ENCODE measurements at places on chromosomes 2 and 18.

DNA sequence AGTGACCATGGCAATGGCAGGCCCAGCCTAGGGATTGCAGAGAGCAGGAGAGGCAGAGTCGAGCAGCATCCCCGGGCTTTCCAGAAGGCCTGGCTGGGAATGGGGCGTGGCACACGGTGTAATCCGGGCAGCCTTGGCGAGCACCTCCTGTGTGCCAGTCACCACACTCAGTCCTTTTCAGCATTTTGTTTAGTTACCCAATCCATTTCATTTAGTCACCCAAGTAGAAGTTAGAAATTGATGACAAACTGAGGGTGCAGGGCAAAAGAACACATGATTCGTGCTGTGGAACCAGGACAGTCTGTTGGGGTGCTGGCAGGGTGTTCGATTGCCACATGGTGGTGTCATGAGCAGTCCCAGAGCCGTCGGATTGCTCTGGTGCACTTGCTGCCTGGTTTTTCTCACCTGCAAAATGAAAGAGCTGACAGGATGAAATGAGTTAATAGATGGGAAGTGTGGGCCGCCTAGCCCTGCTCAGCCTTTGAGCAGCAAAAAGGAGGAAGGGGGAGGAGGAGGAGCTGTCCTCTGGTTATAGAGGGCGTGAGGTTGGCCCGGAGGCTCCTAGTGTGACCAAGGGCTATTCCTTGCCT lies 299.4 kb downstream of the AGAP1 start:
- no peak for DNase-seq

DNA sequence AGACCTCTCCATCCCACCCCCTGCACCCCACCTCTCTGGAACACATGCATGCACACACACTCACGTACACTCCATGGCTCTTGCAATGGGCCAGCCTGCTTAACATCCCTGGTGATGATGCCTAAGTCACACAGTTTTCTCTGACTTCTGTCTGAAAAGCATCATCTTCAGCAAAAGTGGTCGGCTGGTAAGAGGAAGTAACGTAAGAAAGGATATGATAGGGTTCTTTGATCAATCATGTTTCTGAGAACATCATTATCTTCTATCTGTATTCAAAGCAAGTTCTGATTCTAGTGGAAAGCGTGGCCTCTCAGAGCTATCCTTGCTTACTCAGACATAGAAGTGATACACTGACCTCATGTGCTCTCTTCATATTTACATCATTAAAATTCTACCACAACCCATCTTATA lies 11.4 kb upstream of the NDUFV2 start:
- peak; percentile 78 for DNase-seq

DNA sequence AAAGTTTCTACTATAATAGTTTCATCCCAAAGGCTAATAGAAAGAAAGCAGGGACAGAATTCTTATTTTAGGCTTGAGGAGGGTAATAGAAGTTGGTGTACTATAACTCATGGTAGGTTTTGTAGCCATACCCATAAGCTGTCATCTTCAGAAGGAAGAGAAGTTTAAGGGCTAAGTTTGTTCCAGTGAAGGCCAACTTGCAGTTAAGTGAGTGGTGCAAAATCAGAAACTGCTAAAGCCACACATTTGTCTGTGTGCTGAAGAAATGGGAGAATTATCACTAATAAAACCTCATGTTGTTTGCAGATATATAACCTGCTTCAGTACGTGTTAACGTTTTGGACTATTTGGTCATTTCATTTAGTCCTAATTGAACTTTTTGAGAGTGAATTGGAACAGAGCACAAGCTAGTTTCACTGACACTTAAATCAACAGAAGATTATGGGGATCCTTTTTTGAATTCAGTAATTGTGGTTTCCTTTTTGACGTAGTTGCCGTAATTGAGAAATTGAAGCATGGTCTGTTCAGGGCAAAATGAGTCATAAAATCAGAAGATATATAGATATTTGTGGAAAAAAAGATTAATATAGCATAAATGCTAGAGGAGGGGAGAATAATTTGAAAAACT lies 69.1 kb downstream of the PHLPP1 start:
- peak; percentile 15 for DNase-seq

DNA sequence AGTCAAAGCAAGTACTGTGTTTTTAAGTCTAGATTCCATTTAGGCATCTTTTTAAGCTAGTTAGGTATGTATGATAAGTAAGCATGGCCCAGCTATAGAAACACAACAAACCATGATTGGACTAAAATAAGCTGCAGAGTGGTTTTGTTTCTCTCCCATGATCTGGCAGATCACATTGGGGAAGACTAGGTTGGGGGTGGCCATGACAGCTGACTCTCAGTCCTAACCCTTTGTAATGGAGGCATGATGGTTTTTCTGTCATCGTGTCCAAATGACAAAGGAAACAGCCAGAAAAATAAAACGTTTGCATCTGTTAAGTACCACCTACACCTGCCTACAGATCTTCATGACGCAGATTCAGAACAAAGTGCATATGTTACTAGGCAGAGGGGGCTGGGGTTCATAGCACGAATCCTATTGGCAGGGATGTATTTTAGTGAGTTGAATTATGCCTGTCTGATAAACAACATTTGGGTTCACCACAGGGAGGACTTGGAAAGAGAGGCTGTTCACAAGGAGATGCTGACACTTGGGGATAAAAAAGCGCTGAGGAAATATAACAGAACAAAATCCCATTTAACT lies 33.8 kb upstream of the GALNT5 start:
- no peak for DNase-seq

GRCh38 chr2:154291927-154292326 lies 406.6 kb upstream of the KCNJ3 start:
- DNase-seq: no peak

DNA sequence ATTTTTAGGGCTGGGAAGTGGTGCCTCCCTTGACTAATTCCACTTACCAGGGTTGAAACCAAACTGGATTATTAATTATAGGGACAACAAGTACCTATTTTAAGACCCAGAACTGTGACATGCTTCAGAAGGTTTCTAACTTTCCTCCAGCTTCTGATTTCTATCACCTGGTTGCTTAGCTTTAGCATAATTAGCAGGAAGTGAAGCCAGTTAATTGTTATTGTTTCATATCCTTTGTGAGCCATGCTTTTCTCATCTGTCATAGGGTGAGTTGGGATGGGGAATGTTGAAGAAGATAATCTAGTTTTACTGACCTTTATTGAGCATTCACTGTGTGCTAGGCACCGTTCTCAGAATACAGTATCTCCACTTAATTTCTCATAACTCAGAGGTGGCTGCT lies 3.2 kb downstream of the YPEL5 start:
- DNase-seq: no peak

DNA sequence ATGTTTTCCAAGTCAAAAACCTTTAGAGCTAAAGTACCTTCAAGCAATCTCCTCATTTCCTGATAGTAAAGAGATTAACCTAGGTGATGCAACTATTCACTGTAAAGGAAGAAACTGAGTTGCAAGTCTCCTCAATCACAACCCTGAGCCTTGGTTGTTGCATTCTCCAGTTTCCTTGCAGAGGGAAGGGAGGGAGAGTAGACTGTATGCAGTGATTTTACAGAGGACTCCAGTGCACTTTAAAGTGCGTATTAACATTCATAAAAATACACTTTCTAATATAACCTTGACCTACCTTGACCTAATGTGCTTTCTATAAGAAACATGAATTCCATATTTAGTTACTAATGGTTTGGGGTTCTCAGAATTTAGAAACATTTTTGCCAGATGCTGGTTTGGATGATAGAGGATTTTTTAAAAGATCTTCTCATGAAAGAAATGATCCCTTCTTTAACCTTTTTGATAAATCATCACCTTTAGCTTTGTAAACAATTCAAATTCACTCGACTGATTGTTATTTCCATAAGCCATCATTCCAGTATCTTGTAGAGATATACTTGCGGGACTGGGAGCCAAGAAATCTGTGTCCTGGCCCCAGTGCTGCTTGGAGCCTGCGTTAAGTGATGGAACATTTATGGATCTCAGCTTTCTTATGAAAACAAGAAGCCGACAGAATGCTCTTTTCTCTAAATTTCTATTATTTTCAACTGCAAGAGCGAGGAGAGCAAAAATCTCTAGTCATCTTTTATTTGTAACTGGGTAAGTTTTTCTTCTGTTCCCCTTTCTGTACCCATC lies 228.3 kb downstream of the ZNF521 start:
- DNase-seq: no peak

- no peak for DNase-seq
Observed at GRCh38 chr2:60500861-60501260, 52.6 kb downstream of the BCL11A start.

GRCh38 chr2:29273685-29274611 lies 158.7 kb downstream of the CLIP4 start:
- no peak for DNase-seq

DNA sequence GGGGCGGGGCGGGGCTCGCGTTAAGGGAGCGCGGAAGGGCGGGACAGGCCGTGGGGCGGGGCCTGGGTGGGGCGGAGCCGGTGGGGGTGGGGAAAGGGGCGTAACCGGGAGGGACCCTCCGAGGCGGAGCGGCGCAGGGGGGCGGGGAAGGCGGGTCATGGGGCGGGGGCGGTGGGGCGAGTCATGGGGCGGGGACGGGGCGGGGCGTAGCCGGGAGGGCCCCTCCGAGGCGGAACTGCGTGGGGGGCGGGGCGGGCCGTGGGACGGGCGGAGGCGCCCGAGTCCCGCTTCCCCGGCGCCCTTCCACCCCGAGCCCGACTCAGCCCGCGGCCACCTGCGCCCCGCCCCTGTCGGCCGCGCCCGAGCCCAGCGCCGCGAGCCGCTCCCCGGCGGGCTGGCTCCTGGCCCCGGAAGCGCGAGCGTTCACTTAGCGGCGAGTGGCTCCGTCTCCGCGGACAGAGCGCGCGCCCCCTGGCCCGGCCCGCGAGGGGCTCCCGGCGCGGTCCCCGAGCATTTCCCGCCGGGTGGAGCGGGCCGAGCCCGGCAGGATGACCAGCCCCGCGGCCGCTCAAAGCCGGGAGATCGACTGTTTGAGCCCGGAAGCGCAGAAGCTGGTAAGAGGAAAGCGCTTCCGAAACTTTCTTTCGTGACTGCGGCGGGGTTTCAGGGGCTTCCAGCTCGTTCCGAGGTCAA lies 64.7 kb downstream of the LRRFIP1 start:
- peak; percentile 95 for DNase-seq

GRCh38 chr2:29192526-29192925 lies 77.3 kb downstream of the CLIP4 start:
- no peak for DNase-seq

DNA sequence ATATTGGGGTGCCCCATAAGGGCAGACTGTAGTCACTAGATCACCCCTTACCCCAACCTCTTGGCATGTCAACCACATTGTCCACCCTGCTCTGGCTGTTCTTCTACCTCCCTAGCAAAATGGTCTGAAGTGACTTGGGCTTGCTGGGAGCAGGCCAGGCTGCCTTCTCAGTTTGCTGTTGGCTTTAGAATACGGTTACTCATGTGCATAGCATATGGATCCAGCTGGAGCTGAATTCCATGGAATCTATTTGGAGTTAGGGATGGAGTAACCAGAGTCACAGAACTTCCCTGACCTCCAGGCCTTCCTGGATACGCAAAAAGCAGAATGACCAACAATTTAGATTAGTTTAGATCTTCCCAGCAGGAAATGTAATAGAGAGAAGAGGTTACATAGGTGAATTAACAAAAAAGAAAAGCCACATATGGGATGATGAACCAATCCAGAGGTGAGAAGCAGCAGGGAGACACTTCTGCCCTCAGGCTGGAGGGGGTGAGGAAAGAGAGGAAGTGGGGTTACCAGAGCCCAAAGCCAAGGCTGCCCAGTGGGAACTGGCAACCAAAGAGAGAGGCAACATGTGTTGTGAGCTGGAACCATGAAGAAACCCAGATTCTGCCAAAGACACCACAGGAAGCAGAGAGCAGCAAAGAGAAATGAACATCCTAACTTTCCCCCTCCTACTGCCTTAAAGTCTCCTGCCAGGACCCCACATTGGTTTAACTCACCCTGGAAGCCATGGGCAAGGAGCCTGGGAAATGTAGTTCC lies 26.1 kb downstream of the PKDCC start:
- DNase-seq: no peak

DNA sequence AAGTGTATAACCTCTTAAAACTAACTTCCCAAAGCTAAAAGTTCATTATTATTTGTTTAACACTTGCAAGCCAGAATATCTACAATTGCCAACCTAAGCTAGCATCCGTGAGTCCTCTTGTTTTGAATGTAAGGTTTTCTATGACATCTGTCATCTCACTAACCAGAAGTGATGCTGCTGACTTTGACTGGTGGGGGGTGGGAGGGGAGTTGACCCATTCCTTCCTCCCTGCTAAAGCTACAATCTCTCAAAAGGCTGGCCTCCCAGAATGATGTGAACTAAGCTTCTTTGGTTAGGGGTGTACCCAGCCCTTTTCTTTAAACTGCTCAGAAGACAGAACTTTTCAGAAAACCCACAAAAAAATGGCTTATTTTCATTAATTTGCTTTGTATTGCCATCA lies 280.6 kb downstream of the ZEB2 start:
- DNase-seq: no peak

DNA sequence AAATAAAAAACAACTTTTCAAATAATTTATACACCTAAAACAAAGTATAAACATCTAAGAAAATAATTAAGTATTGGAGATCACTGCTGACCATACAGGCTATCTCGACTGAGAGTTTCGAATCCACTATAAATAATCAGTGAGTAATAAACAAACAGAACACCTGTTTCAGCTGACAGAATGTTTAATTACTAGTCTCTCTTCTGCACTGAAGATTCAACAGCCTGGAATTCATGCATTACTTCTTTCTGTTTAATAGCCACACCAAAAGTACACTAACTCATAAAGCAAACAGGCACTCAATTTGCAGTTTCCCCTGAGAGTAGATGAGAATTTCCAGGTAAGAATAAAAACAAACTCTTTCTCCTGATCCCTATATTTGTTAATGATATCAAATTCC lies 138.5 kb downstream of the RBMS1 start:
- no peak for DNase-seq

- no peak for DNase-seq
Observed at GRCh38 chr2:236887953-236888793, 197.5 kb upstream of the COPS8 start.

DNA sequence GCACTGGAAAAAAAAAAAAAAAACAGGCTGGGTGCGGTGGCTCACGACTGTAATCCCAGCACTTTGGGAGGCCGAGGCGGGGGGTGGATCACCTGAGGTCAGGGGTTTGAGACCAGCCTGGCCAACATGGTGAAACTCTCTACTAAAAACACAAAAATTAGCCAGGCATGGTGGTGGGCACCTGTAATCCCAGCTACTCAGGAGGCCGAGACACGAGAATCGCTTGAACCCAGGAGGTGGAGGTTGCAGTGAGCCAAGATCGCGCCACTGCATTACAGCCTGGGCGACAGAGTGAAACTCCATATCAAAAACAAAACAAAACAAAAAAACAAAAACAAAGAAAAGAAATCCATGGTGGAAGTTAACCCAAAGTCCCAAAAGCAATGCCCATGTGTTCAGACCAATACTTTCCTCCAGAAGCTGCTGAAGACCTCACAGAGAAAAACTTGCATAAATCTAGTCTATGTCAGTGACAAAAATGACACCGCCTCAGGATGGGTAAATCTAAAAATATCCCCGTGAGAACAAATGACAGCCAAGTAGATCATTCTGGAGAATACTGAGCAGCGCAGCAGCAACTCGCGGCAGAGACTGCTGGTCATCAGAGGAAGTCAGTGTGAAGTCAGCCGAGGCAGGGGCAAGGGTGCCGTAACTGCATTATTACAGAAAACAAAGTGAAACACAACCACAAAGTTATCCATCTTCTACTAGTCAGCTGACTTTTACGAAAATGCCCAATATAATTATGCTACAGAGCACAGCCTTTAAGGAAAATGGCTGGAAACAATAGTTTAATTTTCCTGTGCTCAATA lies 41.0 kb downstream of the LPIN2 start:
- DNase-seq: peak; percentile 88
